ENCODE measurements at places on chromosomes 16 and 17. TPM values are rescaled to one million over a fixed set of nuclear protein-coding genes. Genes with fewer than 3 reads are reported as not detected.

The CRHR1 gene
- total RNA-seq, result 4.2 TPM

GRCh38 chr17:311119-311782 is 41.4 kb downstream of the RPH3AL start:
- no peak for DNase-seq

GRCh38 chr16:69105501-69106361 is at the start of gene HAS3:
HAS3 (plus strand) TSS chr16:69105653; CDS start chr16:69109396, 3,743 bp downstream.
- DNase-seq, result no peak

DNA sequence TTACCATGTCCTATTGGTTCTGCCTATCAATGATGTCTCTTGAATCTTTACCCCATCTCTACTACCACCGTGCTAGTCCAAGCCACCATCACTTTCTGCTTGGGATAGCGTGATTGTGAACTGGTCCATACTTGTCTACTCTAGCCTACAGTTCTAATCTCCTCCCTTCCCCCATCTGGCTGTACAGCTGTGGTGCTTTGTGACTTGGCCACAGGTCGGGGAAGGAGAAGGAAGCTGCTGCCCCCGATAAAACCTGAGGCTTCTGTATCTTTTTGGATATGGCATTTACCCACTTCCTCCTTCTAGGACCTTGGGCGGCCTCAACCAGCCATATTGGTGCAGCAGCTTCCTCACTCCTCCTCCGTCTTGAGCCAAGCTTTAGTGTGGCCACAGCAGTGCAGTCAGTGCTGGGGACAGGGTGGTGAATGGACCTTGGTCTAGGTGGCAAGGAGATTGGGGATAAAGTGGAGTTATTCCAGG is 314 bp upstream of the ITGA2B start:
- DNase-seq, result no peak

The CCL1 gene
- not detected for total RNA-seq

GRCh38 chr17:41782142-41782541 is 4.4 kb downstream of the JUP start:
- DNase-seq, result no peak

GRCh38 chr17:44187131-44187899 is 543 bp downstream of the TMUB2 start:
- DNase-seq, result no peak

- no peak for DNase-seq
Measured at GRCh38 chr17:82153745-82154375, 55.8 kb upstream of the FASN start.

DNA sequence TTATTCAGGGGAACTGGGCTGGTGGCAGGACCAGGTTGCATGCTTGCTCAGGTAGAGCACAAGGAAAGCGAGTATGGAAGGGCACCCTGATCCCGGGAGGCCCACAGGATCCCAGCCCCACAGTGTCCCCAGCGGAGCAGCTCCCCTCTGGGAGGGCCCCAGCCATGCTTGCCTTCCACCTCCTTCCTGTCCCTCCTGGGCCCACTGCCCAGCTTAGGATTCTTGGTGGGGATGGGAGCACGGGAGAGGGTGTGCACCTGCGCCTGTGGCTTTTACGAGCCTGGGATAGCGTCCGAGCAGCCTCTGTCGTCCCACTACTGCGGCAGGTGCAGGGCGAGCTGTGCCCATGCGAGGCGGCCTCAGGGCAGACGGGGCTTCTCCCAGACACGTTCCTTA is 114.5 kb downstream of the BANP start:
- DNase-seq, result no peak

The SKAP1 gene
- 5.6 TPM for total RNA-seq

- no peak for DNase-seq
Measured at GRCh38 chr17:78130090-78130436, 508 bp upstream of the TMC8 start.

- no peak for DNase-seq
Measured at GRCh38 chr17:81064678-81065475, 29.9 kb downstream of the BAIAP2 start.

- no peak for DNase-seq
Measured at GRCh38 chr16:86598607-86599565, 20.5 kb downstream of the FOXL1 start.

DNA sequence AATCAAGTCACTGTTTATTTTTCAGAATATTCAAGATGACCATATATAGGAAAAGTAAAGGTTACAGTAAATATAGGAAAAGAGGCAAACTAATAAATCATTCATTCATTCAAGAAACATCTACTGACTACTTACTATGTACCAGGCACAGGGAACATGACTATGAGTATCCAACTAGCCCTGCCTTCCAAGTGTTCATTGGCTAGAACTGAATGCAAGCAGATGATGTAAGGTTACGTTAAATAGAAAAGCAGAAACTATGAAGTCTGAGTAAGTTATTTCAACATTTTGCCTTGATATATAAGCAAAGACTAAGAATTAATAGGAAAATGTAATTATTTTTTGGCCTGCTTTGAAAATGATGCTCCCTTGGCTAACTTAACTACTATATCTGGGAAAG is 36.7 kb downstream of the SPAG9 start:
- DNase-seq, result no peak

The PDXDC1 gene
- 59.2 TPM for total RNA-seq

DNA sequence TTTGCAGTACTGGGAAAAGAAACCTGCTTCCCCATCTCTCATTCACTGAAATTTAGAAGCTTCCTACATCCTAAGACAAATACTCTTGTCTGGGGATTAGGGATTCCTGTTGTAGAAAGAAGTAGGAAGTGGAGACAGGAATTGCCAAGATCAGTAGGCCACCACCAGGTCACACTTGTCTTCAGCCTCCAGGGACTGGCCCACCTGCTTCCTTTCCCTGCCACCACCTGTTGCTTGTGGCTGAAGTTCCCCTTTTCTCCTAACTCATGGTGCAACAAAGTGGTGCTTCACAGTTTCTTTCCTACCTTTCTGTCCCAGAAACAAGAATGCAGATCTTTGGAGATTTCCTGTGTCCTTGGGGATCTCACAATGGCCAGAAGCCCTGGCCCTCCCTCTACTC is 82.4 kb downstream of the WNT3 start:
- DNase-seq, result no peak

The ATMIN gene
- 29.7 TPM for total RNA-seq

The PPM1E gene
- 0.25 TPM for total RNA-seq

DNA sequence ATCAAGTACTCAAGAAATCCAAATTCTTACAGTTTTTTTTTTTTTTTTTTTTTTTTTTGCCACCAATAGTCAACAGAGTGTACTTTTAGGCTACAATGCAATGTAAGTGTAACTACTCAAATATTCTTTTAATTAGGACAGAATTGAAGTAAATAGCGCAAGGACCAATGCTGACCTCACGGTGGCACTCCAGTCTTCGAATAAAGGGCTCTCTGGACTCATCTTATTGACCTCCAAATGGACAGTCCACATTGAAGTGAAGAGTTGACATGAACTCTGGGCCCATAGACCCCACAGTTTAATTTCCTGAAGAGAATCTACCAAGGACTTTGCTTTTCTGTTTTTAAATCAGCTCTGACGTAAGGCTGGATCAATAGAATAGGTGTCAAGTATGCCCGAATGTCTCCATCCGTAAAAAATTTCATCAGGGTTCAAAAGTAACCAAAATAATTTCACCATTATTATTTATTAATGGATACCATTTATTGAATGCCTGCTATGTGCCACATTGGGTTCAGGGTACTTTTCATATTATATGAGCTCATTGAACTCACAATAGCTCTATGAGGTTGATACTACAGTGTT is 7.3 kb upstream of the DDX52 start:
- DNase-seq, result no peak

- DNase-seq, result no peak
Measured at GRCh38 chr16:56408379-56409098, 16.8 kb downstream of the AMFR start.

DNA sequence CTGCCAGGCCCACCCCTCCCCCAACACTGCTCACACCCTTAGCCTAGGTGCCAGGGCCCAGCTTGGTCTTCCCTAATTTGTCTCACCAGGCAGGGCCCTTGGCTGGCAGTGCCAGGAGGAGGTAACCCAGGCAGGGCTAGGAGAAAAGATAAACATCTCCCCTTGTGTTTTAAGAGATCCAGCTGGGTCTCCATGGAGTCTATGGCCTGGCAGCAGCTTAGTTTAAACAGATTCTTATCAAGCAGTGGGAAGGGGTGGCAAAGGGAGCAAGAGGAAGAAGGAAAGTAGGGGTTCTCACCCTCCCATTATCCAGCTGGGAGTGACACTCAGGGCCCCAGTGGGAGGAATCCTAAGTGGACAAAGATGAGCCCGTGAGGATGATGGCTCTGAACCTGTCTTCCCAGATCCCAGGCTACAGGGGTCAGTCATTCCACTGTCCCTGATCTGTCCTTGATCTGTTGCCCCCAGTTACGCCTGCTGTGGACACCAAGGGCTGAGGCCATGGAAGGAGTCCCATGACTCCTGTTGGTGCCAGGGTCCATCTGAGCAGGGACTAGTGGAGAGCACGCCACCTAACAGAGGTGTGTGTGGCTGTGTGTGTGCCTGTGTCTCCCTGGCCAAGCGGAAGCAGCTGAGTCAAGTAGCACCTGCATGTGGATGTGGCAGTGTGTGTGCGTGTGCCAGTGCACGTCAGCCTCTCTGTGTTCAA is 47.4 kb upstream of the MEIOC start:
- DNase-seq, result no peak

DNA sequence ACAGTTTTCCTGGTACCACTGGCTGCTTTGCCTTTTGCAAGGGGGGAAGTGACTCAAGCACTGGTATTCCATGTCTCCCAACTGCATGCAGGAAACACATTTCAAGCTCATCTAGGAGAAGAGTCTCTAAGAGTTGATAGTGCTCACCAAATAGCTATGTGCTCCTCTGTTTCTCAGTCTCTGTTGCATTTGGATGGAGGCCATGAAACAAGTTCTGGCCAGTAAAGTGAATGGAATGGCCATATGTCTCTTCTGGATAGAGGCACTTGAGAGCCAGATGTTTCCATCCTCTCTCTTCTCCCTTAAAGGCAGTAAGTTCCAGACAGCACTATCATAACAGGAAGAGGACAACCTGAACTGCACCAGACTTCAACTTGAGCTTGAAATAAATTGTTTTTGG is 60.6 kb downstream of the C16orf82 start:
- no peak for DNase-seq

GRCh38 chr17:13973960-13974651 is 95.2 kb upstream of the COX10 start:
- peak; percentile 49 for DNase-seq

- no peak for DNase-seq
Measured at GRCh38 chr16:23742766-23743165, 12.1 kb upstream of the CHP2 start.

- DNase-seq, result no peak
Measured at GRCh38 chr16:47026492-47026891, 53.0 kb upstream of the DNAJA2 start.

- DNase-seq, result no peak
Measured at GRCh38 chr17:41522301-41523224, 3.9 kb upstream of the KRT15 start.
